T-helper 2 cell treated with Interferon-gamma antibody and Interleukin-4, amounts not matched to agents 5 μg/mL and 100 μg/mL, for 36 hours (primary cell): ENCODE measurements at places on chromosomes 4 and X.

DNA sequence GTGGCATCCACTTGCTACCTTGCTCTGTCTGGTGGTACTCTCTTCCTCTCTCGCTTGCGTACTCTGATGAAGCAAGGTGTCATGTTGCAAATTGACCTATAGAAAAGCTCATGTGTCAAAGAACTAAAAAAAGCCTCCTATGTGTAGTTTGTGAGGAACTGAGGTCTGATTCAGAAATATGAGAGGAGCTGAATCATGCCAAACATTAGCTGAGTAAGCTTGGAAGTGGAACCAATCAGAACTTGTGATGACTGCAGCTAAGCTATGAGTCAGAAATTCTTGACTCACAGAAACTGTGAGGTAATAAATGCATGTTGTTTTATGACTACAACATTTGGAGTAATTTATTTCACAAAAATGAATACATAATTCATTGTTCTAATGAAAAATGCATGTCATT is 2138.8 kb downstream of the PCDH7 start:
- DNase-seq, result no peak

DNA sequence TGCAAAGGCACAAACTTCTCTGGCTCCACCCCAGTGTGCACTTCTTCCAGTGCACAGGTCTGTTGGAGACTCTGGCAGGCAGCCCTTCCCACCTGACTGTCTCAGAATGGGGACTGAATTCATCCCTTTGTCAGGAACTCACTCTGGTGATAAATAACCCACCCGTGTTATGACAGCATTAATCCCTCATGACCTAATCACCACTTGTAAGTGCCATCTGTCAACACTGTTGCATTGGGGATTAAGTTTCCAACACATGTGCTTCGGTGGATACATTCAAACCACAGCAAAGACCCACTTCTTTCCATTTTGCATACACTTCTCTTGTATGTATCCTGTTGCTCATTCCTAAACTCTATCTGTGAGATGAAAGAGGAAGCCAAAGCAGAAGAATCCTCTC is 1002.9 kb upstream of the IGFBP7 start:
- DNase-seq, result no peak

- DNase-seq, result no peak
Measured at GRCh38 chr4:182914357-182914756, 2.8 kb downstream of the DCTD start.

- DNase-seq, result no peak
Measured at GRCh38 chrX:13482746-13483541, 86.5 kb upstream of the EGFL6 start.

GRCh38 chr4:136056748-136057147 is 1475.5 kb downstream of the PCDH18 start:
- DNase-seq, result no peak

GRCh38 chrX:56798866-56799758 is 70.1 kb downstream of the NBDY start:
- DNase-seq, result no peak

DNA sequence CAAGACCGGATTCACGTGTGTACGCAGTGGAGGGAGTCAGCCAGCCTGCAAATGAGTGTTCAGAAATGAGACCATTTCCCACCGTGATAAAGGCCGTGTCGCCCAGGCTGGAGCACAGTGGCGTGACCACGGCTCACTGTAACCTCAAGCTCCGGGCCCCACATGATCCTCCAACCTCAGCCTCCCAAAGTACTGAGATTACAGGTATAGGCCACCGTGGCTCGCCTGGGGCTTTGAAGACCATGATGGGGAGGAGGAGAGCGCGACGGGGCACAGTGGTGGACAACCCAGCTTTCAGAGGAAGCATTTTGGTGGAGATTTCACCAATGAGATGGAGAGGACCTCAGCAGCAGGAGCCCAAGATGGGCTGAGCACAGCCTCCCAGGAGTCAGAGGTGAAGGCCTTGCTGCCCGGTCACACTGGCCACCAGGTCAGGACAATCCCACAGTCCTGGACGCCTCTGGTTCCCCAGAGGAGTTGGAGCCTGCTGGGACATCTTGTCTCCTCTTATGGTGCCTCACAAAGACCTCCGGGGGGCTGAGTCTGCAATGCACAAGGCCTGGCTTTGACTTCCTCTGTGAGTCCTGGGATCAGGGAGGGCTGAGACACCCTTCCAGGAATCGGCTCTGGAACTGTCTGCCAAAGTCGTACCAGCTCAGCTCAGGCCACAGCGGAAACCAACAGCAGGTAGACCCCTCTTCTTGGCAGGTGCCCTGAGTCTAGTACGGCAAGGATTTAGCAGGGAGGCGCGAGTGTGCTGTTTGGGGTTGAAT is 22.4 kb upstream of the MXD4 start:
- DNase-seq, result no peak

- DNase-seq, result peak; percentile 3
Measured at GRCh38 chrX:107894038-107894437, 68.4 kb downstream of the MID2 start.

- no peak for DNase-seq
Measured at GRCh38 chr4:87521319-87521718, 7.9 kb downstream of the SPARCL1 start.

- no peak for DNase-seq
Measured at GRCh38 chr4:1566838-1567518, 117.1 kb downstream of the FAM53A start.

- no peak for DNase-seq
Measured at GRCh38 chr4:5893004-5893580, at the start of gene CRMP1. TSS of gene CRMP1 (minus strand) at chr4:5893086. CDS start at chr4:5892969, 117 bp downstream.

- DNase-seq, result no peak
Measured at GRCh38 chr4:77040270-77040669, 35.5 kb downstream of the CCNI start.

- DNase-seq, result peak; percentile 3
Measured at GRCh38 chrX:134625315-134625718, 33.0 kb downstream of the PLAC1 start.

- no peak for DNase-seq
Measured at GRCh38 chr4:57154926-57155325, 44.7 kb upstream of the IGFBP7 start.

- no peak for DNase-seq
Measured at GRCh38 chr4:92270908-92271307, 32.9 kb upstream of the GRID2 start.

GRCh38 chrX:16712548-16713155 is at the start of gene CTPS2:
TSS of gene CTPS2 (minus strand) at chrX:16712669. CDS start at chrX:16702902, 9,767 bp downstream.
- DNase-seq, result peak; percentile 41

- DNase-seq, result no peak
Measured at GRCh38 chr4:19054916-19055315, 1033.4 kb upstream of the LCORL start.

GRCh38 chrX:85375333-85375738 is 4.1 kb downstream of the POF1B start:
- no peak for DNase-seq

DNA sequence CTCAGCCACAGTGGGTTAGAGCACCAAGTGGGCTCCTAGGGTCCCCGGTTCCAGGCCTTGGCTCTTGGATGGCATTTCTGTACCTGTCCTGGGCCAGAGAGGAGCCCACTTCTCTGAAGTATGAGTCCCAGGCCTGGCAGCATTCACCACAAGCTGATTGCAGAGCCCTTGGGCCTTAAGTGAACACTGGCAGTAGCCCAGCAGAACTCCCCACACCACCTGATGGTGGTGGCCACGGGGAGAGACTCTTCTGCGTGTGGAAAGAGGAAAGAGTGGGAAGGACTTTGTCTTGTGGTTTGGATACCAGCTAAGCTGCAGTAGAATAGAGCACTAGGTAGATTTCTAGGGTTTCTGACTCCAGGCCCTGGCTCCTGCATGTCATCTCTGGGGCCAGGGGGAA is 104.8 kb downstream of the DLG3 start:
- DNase-seq, result no peak

GRCh38 chr4:153269218-153269990 is 65.2 kb downstream of the TRIM2 start:
- no peak for DNase-seq

DNA sequence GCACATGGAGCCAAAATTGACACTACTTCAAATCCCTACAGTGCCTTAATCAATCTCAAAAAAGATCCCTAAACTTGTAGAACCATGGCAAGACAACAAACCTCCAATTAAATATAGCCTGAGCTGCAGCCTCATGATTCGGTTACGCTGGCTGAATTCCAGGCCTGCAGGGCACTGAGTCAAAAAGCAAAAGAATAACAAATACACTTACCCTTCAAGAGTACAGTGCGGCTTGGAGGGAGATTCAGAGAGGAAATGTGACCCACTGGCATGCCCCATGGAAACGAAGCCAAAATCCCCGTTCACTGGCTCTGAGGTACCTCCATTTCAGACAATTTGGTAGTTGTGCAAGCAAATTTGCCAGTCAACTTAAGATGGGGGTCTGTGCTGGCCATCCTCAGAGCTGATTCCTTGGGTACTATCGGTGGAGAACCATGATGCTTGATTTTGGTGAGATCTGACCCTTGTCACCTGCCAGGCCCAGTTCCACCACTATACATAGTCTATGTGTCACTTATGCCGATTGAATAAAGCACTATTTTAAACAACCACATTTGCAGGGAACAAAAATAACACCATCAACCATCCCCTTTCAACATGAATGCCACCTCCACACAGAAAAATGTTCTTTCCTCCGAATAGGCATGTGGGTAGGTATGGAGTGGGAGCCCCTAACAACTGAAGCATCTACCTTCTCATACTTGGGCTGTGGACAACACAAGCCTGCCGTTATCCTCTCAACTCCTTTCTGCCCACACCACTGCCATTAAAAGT is 2.1 kb downstream of the C4orf54 start:
- no peak for DNase-seq

DNA sequence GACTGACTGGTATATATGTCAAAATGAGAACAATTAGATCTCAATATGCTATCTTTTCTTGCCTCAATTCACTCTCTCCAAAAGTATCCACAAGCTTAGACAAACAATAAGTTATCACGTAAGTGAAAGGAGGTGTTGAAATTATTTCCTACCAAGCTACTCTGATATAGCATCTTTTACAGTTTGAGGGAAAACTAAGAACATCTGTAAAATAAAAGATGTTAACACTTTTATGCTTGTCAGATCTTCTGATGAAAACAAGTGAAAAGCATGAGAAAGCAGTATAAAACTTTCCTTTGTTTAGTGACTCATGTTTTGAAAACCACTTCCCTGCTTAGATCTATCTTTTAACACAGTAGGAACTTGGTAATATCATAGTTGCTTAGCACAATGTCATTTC is 8.4 kb upstream of the MAB21L2 start:
- no peak for DNase-seq

DNA sequence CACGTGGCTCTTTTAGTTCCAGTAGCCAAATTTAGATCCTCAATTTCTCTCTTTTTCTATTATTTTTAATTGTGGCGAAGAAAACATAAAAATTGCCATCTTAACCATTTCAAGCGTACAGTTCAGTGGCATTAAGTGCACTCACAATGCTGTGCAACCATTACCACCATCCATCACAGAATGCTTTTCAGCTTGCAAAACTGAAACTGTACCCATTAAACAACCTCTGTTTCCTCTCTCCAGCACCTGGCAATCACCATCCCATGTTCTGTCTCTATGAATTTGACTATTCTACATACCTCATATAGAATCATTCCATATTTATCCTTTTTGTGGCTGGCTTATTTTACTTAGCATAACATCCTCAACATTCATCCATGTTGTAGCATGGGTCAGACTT is 74.9 kb downstream of the METTL14 start:
- no peak for DNase-seq

DNA sequence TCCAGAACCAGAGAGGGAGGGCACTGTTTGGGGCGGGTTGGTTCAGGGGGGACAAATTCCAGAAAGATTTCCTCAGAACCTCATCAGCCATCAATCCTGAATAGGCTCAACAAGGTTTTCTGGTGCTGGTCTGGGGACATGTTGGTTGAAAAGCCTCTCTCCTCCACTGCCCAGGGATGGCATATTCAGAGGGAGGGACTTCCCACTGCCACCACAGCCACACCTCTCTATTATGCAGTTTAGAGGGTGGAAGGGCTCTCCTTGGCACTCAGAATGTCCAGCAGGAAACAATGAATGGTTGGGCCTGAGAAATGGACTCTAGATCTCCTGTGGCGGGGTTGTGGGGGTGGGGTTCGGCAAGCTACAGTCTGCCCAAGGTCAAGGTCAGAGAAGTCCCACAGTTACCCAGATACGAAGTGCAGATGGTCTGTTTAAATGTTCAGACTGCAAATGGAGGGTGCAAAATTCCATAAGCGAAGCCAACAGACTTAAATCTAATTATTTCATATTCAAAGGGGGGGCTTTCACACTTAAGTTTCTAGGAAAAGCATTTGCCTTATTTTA is 70.7 kb downstream of the LEF1 start:
- DNase-seq, result no peak

DNA sequence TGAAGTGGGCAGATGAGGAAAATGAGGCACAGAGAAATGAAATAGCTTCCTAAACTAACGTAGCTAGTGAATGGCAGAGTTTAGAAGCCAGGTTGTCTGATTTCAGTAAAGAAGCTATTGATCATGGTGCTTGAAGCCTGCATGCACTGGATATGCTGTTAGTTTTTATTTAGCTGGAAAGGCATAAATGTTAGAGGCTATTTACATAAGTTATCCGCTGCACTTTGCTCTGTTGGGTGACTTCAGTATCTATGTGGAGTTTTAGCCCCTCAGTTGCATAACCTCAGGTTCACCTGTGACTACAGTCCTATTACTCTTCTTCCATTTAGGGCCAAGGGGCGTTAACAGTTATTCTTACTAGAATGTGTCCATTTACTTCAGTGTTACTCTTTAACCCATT is 522.4 kb upstream of the RPS6KA3 start:
- DNase-seq, result no peak

DNA sequence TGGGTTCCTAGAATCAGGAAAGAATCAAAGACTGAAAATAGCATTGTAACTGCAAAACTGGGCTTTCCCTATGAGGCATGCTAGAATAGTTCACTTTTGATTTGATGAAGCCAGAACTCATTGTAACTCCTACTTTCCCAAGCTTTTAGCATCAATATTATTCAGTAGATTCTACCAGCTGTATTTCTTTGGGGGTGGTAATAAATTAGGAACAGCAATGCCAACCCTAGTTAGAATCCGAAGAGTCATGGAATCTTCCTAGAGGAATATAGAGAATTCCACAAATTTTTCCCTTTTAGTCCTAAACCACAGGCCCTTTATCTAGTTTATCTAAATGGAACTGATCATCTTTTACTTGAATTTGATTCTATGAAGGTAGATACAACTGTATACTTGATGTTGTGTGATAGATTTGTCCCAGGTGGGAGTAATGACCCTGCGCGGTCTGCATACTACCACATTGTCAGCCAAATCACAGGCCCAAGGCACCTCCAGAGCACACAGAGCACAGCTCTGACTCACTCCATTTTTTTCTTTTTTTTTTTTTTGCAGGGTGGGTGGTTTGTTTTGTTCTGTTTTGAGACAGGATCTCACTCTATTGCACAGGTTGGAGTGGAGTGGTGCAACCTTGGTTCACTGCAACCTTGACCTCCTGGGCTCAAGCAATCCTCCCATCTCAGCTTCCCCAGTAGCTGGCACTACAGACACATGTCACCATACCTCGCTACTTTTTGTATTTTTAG is 66.6 kb downstream of the EDNRA start:
- no peak for DNase-seq
